NK-92 treated with Interleukin-12 subunit alpha and Interleukin-12 subunit beta, amount 100 ng/mL, for 24 hours (cell line): ENCODE measurements at places on chromosomes 5 and 9.

- no peak for DNase-seq
Observed at GRCh38 chr5:111135946-111136345, 43.8 kb downstream of the WDR36 start.

- DNase-seq: no peak
Observed at GRCh38 chr9:34459941-34460340, 1.3 kb downstream of the DNAI1 start.

- DNase-seq: peak; percentile 51
Observed at GRCh38 chr5:54610197-54610944, 92.8 kb downstream of the SNX18 start.

GRCh38 chr5:77643654-77644370 is 5.3 kb upstream of the OTP start:
- no peak for DNase-seq

- no peak for DNase-seq
Observed at GRCh38 chr5:178357121-178357521, 124.5 kb upstream of the PHYKPL start.
